ENCODE measurements at places on chromosomes 6 and 20. TPM values are rescaled to one million over a fixed set of nuclear protein-coding genes. Genes with fewer than 3 reads are reported as not detected.

GRCh38 chr6:167093922-167094432, 28.9 kb upstream of the CCR6 start:
- no peak for DNase-seq

DNA sequence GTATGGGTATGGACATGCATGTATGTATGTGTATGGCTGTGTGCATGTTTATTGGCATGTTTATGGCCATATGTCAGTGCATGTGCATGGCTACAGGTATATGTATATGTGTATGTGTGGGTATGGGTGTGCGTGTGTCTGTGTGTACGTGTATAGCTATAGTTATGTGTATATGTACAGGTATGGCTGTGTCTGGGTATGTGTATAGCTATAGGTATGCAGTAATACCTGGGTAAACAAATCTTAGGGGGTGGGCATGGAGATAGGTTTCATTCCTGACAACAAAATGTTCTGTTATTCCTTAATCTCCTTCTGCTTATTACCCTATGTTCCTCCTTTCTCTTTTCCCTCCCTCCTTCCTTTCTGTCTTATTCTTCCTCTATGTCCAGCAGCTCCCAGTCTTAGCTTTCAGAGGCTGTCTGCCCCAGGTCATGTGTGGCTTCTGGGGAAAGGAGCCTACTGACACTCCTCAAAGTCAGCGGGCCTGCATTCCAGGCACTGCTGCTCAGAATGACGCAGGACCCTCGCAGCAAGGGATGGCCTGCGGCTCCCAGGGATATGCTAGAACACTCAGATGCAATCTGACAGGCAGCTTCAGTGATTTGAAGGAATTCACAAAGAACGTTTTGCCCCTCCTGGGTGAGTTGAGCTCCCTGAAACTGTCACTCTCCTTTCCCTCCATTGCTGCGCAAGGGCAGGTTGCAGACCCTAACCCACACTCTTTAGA, 139.3 kb upstream of the PHACTR1 start:
- DNase-seq, result no peak

DNA sequence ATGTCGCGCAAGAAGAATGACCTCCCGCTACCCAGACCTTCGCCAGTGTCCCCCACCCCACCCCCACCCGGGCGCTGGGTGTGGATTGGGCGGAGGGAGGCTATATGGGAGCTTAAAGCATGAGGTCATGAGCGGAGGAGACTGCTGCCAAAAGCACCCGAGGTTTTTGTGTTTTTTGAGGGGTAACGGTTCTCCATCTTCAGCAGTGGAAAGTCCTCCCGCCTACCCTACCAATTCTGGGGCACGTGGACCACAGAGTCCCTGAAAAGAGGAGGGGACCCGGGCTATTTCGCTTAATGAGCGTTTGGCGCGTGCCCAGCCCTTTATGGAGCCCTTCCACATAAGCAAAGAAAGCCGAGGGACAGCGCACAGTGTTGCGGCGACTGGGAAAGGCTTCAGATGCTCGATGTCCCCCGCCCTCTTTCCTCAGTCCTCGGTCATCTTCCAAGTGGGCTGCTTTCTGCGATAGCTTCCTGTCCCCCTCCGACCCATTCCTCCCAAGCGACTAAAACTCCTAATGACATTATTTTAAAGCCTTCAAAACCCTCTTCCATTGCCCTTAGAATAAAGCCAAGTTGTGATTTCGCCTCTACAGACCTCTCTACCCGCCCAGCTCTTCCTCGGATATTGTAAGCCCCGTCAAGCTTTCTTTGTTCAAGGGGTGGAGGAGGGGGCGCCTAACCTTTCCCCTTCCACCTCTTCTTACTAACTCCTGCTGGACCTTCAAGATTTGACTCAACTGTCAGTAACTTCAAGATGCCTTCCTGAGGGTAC, 2.1 kb upstream of the TRERF1 start:
- no peak for DNase-seq

DNA sequence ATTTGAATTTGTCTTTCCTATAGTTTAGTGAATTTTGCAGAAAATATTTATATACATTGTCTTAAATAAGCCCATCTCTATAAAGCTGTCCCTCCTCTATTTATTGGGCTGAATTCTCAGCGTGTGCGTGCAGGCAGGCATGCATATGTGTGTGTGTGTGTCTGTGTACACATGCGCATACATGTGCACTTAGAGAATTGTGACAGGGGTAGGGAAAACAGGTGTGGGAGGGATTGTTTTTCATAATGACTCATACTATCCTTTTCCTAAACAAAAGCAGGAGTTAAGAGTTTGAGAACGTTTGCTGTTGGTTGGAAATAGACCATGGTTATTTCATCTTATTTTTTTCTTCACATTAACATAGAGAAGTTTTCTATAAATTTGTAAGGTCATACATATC, 43.4 kb upstream of the FABP7 start:
- no peak for DNase-seq

FAM217A gene
- not detected for total RNA-seq

ATRN gene
- total RNA-seq, result 61.1 TPM

DNA sequence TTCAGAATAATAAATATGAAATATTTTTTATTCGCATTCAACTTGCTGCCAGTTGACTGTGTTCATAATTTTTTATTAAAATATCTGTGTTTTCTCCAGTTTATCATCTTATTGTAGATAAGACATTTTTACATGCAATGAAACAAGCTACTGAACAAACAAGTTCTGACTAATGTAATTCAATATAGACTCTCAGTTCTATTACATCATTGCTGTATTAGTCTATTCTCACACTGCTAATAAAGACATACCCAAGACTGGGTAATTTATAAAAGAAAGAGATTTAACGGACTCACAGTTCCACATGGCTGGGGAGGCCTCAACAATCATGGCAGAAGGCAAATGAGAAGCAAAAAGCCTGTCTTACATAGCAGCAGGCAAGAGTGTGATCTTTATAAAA, 1357.7 kb upstream of the CITED2 start:
- no peak for DNase-seq

PRRT1 gene
- 69.1 TPM for total RNA-seq

GRCh38 chr6:39553860-39554802, 171.1 kb downstream of the KIF6 start:
- no peak for DNase-seq

DNA sequence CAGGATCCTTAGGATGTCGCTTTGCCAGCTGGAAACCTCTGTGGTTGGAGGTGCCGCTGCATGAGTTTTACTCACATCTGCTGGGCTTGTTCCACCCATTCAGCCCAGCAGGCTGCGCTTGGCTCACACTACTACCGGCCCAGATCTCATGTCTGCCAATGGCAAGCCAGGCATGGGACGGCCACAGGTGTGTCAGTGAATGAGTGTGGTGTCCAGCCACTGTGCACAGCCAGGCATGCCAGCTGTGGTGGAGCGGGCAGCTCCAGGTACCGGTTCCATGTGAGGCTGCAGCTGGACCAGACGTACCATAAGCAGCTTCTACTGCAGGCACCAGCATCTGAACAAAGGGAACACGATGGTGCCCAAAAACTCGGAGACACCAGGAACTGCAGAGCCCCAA, 33.1 kb upstream of the ASF1A start:
- no peak for DNase-seq

- no peak for DNase-seq
Observed at GRCh38 chr6:90372450-90372849, 75.8 kb upstream of the BACH2 start.

KCNK5 gene
- total RNA-seq, result not detected

PTCRA gene
- total RNA-seq, result not detected

Measured in dorsolateral prefrontal cortex (tissue), 122 donors.